Fibroblast of skin of abdomen (primary cell): ENCODE measurements at places on chromosomes 4 and X.

DNA sequence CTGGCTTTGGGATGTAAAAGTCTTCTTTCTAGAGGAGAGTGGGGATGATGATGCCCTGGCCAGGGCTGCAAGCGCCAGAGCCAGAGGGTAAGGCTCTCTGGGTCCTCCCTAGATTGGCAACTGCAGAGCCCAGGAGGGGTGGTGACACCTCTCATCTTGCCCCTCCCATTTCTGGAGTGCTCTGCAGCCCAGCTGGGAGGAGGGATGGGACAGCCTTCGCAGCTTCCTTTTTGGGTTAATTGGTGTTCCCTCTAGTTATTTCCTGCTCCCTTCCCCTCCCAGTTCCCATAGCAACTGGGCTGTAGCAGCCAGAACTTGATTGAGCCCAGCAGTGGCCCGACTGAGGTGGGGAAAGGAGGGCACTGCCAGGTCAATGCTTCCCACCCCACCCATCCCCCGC, 19.2 kb downstream of the NALF2 start:
- DNase-seq, result no peak

- peak; percentile 4 for DNase-seq
These were observed 291 bp upstream of the NBDY start for GRCh38 chrX:56728752-56729151.

DNA sequence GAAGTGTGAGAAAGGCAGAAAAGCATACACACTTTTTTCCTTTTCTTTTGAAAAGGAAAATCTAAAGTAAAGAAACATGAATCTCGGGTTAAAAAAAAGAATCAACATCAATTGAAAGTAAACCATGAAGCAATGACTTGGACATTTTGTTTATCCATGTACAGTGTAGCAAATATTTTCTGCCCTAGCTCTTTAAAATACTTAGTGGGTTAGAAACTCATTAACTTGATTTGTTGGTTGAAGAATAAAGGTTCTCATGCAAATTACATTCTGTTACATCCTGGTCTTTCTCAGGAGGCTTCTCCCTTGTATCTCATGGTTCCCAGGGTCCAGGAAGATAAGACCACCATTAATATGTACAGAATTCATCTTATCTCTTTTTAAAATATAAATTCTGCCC, 9.0 kb upstream of the MEPE start:
- DNase-seq, result no peak

DNA sequence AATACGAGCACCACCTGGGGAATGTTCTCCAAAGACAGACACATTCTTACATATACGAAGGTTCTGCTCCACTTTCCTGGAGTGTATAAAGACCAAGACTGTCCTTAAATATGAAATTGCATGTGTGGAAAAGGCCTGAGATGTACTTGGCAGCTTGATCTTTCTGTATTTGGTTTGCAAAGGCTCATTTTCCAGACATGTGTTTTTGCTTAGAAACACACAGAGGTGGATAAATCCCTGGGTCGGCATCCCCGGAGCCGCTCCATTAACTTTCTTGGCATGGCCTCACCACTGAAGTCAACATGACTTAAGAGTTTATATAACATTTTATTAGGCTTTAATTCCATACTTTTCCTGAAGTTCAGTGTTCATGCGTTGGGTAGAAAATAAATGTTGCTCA, 239.4 kb downstream of the LDB2 start:
- peak; percentile 76 for DNase-seq

- DNase-seq, result no peak
These were observed 127.0 kb upstream of the GATB start for GRCh38 chr4:151887816-151888180.
